Fibroblast of skin of right quadriceps (primary cell): ENCODE measurements at places on chromosomes 6 and 20.

DNA sequence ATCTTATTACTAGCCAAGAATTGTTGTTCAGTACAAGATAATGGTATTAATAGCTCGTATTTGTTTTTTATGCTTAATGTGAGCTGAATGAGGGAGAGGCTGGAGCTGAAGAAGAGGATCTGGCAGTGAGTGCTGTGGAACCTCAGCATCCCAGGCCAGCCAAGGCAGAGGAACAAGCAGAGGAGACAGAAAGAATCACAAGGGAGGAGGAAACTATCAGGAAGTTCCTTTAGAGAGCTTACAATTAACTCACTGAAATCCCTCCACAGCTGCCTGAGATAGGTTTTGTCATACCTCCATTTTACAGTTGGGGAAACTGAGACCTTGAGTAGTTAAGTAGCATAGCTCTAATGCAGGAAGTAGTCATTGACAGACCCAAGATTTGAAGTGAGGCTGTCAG, 39.9 kb upstream of the TULP4 start:
- DNase-seq, result no peak

DNA sequence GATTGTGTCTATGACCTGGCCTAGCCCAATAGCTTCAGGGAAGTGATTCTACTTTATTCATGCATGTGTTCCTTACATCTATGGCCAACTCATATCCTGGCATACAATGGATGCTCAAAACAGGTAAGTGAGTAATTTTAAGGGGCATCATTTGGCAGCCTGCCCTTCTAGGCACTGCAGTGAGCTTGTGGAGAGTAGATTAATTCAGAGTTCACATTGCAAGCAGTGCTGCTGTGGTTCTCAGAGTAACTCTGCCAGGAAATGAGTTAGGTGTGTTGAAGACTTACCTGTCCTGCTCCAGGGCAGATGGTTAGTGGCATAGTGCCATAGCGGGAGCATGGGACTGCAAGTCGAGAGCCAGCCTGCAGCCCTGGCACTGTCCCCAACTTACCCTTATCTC, 158.0 kb downstream of the SCP2D1 start:
- no peak for DNase-seq

DNA sequence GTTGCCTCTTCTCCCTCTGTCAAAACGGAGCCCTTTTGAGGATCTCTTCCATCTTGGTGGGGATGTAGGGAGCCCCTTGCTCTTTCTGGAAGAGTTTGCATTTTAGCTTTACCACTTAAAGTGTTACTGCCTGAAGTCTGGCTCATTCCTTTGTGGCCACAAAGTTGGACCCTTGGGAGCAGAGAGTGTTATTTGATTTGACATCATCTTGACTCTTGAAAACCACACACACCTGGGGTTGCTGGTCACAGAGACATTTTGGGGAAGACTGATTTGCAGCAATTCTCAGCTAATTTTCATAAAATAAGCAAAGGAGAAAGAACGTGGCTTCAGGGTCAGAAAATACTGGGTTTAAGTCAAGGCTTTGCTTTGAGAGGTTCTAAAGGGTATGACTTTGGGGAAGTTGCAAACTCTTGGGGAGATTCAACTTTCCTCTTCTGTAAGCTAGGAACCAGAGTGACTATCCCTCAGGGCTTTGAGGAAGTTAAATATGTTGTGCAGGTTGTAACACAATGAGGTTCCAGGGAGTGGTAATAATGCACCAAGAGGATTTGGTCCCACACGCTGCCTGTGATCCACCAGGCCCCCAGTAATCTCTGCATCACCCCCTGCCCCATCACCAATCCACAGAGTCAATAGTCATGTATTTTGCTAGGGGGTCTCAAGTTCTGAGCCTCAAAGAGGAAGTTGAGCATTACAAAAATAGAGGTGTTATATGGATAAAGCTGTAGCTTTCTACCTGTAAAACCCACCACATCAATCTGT, 141.6 kb upstream of the SLC24A3 start:
- no peak for DNase-seq

GRCh38 chr6:126039284-126039683, 52.9 kb downstream of the TRMT11 start:
- DNase-seq, result peak; percentile 47
